ENCODE measurements at places on chromosomes 4 and X.

DNA sequence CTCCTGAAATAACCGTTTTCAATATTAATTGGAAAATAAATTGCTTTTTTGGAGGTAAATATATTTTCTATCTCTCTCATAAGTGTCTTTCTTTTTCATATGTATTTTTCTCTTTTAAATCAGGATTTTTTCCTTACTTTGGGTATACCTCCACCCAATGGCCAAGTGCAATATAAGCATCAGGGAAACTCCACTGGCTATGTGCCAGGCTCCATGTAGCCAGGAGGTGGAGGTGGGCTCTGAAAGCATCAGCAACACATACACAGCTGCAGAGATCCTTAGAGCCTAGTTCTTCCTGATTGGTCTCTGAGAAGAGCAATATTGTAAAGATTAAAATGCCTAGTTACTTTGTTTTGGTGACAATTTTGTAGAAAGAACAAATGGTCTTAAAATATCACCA is 3.4 kb downstream of the GABRA2 start:
- no peak for DNase-seq

DNA sequence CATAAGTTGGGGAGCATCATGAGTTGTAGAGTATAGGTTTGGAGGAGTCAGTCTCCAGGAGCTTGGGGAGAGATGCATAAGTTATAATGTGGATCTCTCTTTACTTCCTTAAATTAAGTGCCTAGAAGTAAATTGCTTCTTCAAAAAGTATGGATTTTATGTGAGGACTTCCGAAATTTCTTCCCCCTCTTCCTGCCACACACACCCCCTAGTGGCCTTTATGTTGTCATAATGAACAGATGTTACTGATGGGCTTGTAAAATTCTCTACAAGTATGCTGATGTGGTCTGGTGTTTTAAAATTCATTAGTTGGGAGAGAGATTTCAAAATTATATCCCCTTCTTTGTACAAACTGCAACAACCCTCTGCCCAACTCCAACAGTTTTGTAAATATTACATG is 2.3 kb upstream of the METTL14 start:
- peak; percentile 21 for DNase-seq

DNA sequence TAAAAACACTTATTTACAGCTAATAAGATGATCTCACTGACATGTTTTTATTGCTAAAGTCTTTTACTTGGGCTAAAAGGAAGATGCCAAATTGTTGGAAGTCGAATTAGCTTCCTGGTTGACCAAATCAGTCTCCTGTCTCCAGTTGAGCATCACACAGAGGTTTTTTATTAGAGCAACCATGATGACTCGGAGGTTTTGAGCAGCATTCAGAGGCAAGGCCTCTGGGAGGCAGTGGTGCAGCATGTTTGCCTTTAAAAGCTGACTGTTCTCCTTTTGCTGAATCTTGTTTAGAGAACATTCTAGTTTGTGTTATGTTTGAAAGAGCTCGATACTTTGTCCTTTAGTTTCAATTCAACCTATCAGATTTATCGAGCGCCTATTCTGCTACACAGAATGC is 2.1 kb downstream of the UCHL1 start:
- DNase-seq, result peak; percentile 10

DNA sequence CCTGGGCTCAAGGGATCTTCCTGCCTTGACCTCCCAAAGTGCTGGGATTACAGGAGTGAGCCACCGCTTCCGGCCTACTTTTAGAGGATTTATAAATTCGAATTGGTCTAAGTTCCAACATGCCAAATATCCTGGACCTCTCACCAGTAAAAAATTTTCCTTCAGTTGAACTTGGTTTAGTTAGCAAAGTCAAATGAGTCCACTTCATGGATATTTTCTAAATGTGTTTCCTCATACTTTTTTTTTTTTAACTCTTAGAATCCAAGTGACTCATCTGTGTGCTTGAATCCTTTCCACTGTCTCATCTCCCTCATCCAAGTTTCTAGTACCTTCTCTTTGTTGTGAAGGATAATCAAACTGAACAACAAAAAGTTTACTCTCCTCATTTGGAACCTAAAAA is 49.7 kb downstream of the RBM47 start:
- no peak for DNase-seq

GRCh38 chr4:144399927-144400326 is 246.0 kb upstream of the HHIP start:
- no peak for DNase-seq

DNA sequence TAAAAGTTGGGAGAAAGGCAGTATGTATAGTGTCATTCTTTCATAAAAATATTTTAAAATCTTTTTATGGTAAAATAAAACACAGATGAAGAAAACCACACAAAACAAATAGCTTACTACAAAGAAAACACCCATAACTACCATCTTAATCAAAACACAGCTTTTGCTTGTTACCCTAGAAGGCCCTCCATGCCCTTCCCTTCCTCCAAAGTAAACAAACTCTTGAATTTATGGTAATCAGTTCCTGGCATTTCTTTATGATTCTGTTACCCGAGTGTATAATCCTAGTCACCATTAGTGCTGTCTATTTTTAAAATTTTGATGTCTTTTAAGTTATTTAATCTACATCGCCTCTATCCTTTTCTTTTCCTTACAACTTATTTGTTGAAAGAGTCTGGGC is 170.9 kb downstream of the APBB2 start:
- no peak for DNase-seq

DNA sequence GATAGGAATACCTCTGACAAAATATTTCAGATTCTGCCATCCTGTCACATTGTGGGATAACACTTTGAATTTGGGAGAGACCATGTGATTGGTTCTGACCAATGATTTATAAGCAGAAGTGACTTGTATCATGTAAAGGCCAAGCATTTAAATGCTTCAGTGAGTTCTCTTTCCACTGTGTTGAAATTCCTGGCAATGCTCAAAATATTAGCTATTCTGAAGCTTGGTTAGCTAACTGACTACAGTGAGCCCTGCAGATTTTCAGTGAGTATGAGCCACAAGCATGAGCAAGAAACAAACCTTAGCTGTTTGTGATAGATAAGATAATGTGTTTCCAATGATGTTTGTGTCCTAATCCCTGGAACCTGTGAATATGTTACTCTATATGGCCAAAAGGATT is 562.8 kb upstream of the AADAT start:
- no peak for DNase-seq

- no peak for DNase-seq
Observed at GRCh38 chr4:16161851-16162408, 64.3 kb downstream of the TAPT1 start.

- peak; percentile 65 for DNase-seq
Observed at GRCh38 chr4:110087070-110087708, 111.2 kb downstream of the ELOVL6 start.

- DNase-seq, result no peak
Observed at GRCh38 chrX:9745417-9746115, 20.1 kb downstream of the GPR143 start.

- DNase-seq, result no peak
Observed at GRCh38 chr4:169215656-169216055, 55.1 kb downstream of the SH3RF1 start.

- no peak for DNase-seq
Observed at GRCh38 chrX:119726900-119727555, 31.4 kb upstream of the SOWAHD start.

Measured in NCI-H2227 treated with DMSO at 0.1 percent for 48 hours (cell line).